ENCODE measurements at places on chromosomes 6 and 20. TPM values are rescaled to one million over a fixed set of nuclear protein-coding genes. Genes with fewer than 3 reads are reported as not detected.
A peak's percentile ranks its signal among the peaks of the same experiment; 100 is the strongest.

- DNase-seq, result no peak
Observed at GRCh38 chr20:3011752-3012151, 31.7 kb upstream of the GNRH2 start.

DNA sequence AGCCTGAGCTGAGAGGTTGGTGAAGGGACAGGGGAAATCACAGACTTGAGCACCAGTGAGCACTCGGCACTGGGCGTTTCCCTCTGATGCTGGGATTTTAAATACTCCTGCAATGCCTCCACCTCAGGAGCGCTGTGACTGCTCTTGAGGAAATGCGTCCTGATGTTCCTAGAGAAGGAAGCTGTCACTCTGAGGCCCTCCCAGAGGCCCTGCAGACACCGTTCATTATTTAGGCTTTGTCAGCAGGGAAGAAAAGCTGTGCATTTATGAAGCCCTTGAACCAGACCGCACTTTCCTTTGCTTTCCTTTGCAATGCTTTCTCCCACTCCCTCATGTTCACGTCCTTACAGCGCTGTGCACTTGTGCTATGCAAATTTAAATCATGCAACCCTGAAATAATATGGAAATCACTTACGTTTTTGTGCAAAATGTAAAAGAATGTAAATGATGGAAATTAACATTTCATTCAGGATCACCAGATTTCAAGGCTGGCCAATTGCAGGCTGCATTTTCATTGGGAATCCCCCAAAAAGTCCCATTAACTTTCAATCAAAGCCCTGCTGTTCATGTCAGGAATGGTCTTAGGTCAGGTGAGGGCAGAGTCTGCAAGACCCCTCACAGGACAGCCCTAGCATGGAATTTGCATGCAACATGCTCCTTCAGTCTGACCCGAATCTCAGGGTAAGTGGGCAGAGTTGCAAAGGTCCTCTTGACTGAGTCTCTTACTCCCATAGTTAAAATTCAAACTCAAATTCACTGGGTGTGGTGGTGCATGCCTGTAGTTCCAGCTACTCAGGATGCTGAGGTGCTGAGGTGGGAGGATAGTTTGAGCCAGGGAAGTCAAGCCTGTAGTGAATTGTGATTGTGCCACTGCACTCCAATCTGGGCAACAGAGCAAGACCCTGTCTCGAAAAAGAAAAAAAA is 45.8 kb upstream of the SYNDIG1 start:
- DNase-seq, result no peak

- DNase-seq, result no peak
Observed at GRCh38 chr6:160519133-160519532, 144.9 kb downstream of the LPA start.

GRCh38 chr6:130322673-130323268 is 43.0 kb upstream of the TMEM200A start:
- DNase-seq, result no peak

GRCh38 chr6:37061157-37061804 is 55.8 kb downstream of the FGD2 start:
- no peak for DNase-seq

DNA sequence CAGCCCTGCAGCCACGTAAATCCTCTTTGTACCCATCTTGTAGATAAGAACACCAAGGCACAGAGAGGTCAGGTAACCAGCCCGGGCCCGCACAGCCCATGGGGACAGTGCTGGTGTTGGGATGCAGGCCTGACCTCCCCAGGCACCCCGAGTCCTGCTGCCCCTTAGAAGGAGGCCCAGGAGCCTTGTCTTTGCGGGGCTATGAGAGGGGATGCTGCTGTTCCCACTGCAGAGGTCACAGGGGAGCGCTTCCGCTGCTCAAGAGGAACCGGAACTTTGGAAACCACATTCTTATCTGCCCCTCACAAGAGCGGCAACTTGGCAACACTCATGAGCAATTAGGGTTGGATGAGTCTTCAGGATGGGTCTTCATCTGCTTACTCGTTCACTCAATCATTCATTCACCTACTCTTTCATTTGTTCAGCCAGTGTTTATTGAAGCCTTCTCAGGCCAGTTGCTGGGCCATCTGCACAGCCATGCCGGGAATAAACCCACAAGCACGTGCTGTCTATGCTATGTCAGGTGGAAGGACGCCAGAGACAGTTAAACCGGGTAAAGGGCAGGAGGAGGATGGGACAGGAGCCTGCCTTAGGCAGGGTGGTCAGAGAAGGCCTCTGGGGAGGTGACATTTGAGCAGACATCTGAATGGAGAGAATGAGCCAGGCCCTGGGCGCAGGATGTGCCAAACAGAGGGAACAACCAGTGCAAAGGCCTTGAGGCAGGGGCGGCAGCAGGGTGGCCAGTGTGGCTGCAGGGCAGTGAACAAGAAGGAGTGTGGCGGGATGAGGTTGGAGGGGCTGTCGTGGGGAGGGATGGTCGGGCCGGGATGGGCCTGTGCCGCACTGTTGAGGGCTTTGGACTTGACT is 60.8 kb downstream of the RBM38 start:
- peak; percentile 51 for DNase-seq

DNA sequence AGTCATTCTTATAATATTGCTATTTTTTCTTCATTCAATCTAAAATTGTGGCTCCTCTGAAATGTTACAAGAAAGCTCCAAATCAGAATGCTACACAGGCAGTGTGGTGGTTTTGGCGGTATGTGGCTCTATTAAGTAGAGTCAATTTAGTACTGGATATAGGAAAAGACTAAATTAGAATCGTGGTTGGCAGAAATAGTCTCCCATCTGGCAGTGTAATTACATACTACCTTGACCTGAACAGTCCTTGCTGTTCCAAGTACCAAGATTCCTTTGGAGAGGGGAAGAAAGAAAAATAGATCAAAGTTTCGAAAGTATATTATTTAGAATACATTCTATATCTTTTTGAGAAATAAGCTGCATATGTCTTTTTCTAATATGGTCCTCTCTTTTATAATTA is 78.2 kb downstream of the C6orf118 start:
- DNase-seq, result no peak

- DNase-seq, result peak; percentile 47
Observed at GRCh38 chr6:106334646-106335448, 9.3 kb upstream of the ATG5 start.

DNA sequence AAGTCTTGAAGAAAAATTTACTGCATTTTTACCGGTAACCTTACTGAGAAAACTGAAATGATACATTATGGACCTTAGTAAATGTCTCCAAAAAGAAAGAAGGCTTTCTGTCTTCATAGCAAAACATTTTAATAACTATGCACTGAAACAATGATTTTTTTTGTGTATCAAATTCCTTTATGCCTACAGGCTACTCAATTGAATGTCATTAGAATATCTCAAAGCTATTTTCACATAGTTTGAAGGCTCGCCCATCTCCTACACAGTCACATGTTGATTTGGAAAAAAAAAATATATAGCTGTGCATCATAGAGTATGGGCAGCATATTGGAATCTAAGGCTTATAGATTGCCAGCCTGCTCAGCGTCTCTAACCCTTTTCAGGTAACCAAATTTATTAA is 12.0 kb upstream of the MLIP start:
- DNase-seq, result no peak

- no peak for DNase-seq
Observed at GRCh38 chr20:22586645-22587310, 2.4 kb upstream of the FOXA2 start.

- DNase-seq, result no peak
Observed at GRCh38 chr20:24868396-24868927, 80.6 kb upstream of the CST7 start.

TNXB gene
- total RNA-seq, result 8.6 TPM

SLC17A9 gene
- total RNA-seq, result 40.9 TPM

CYP24A1 gene
- 0.40 TPM for total RNA-seq

HLA-DQB2 gene
- not detected for total RNA-seq

TRIM38 gene
- total RNA-seq, result 29.1 TPM

PRL gene
- not detected for total RNA-seq

Measured in activated naive CD8-positive, alpha-beta T cell treated with anti-CD3 and anti-CD28 coated beads, Interleukin-2, amount 10 ng/mL, durations not matched to agents 7 days and 5 days (primary cell).